ENCODE measurements at places on chromosomes 3 and 15.
A peak's percentile ranks its signal among the peaks of the same experiment; 100 is the strongest.

DNA sequence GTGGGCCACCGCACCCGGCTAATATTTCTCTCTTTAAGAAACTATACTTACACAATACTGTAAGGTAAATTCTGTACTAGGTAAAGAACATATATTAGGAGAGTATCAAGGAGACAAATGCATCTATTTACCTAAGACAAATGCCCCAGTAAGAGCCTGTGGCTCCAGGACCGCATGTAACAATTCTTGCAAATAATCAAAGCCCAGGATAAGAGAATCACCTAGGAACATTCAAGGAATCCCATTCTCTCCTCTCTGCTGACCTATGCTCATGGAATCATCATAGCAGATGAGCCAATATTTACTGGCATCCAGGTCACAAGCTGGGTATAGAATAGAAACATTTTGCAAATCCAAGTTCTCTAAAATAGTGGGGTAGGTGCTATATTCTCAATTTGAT is 347.7 kb downstream of the FOXP1 start:
- no peak for DNase-seq

DNA sequence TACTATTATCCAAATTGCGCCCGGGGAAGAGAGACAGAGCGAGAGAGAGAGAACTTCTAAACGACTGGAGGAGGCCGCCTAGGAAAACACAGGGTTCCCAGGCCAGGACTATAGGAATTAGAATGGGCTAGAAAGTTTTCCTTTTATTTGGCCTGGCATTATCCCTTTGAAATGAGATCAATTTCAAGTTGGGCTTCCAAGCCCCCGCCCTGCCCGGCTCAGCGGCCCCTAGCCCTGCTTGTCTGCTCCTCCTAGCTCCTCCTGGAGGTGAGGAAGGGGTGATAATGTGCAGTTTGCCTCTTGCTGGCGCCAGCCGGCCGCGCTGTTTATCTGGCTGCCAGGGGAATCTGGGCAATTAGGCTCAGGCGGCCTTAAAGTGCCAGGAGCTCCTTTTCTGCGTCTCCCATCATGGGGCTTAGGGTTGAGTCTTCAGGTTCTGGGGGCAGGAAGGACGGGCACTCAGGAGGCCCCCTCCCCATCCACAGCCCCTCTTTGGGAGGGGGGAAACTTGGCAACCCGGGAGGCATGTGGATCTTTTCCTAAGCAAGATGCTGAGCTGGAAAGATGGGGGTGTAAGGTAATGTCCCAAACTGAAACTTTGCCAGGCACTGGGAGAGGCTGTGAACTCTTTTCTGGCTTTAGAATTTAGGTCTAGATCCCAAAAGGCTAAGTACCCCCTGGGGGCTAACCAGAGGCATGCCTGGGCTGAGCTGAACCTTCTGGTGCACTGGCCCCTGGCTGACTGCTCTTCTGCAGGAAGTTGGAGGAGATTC is 5.5 kb downstream of the SMAD6 start:
- DNase-seq: no peak

GRCh38 chr3:121722411-121722810 is 27.1 kb downstream of the GOLGB1 start:
- DNase-seq: no peak

GRCh38 chr3:177589911-177590381 is 392.7 kb upstream of the TBL1XR1 start:
- DNase-seq: no peak

- DNase-seq: no peak
Observed at GRCh38 chr3:30078736-30079135, 527.7 kb upstream of the TGFBR2 start.

- no peak for DNase-seq
Observed at GRCh38 chr15:58546635-58547627, 115.1 kb downstream of the LIPC start.

DNA sequence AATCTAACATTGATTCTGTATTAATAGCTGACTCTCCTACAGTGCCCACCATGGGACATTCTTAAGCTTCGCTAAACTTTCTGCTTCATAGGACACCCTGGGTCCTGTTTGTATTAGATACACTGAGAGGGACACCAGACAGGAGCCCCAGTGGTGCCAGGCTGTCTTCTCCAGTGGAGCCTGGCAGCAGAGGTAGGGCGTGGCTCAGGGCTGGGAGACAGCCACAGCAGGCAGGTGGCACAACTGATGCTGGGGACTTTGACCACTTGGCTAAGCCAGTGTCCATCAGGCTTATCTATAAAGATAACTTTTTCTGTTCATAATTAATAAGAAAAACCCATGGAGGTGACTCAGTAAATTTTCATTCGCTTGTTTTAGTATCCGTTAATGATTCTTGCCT is 21.8 kb downstream of the NIPA1 start:
- no peak for DNase-seq

- no peak for DNase-seq
Observed at GRCh38 chr15:23079766-23080165, 40.4 kb upstream of the TUBGCP5 start.

DNA sequence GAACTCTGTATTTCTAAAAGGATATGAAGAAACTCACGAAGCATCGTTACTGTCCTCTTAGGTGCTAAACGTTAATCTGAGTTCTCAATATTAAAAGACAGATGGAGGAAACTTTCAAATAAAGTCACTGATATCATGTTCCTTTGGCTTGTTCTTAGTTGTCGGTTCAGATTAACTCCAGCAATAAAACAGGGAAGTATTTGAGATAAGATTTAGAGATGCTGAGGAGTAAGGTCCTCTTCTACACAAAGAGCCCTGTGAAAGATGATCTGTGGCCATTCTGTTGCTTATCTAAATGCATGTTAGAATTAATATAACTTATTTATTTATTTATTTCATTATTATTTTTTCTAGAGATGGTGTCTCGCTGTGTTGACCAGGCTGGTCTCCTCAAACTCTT is 19.2 kb downstream of the AKAP13 start:
- no peak for DNase-seq

DNA sequence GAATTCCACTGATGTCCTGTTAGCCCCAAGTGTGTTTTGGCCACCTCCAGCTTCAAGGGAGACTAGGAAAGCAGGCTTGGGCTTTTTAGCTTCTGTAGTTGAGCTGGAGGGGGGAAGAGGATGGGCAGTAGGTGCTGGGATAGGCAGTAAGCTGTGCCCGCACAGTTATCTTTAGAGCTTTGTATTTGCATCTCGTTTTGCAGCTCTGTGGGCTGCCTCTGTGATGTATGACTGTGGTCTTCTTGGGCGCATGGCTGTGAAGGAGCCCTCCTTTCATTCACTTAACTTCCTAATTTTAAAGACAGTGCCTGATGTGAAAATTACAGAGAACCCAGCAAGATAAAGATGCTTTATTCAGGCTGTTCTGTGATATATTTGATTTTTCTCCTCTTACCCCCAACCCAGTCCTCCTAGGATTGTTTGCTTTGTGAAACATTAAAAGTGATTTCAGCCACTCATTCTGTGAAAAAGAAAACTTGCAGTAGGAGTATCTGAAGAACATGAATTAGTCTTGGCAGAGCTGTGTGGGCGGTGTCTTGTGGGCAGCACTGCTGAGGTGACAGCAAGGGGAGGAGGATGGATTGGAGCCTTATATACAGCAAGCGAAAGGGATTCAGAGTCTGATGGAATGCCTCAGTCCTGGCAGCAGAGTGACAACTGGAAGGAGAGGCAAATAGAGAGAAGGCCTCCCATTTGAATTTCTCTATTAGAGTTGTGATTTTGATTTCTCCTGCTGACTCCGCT is 74.3 kb downstream of the LARS2 start:
- DNase-seq: no peak

DNA sequence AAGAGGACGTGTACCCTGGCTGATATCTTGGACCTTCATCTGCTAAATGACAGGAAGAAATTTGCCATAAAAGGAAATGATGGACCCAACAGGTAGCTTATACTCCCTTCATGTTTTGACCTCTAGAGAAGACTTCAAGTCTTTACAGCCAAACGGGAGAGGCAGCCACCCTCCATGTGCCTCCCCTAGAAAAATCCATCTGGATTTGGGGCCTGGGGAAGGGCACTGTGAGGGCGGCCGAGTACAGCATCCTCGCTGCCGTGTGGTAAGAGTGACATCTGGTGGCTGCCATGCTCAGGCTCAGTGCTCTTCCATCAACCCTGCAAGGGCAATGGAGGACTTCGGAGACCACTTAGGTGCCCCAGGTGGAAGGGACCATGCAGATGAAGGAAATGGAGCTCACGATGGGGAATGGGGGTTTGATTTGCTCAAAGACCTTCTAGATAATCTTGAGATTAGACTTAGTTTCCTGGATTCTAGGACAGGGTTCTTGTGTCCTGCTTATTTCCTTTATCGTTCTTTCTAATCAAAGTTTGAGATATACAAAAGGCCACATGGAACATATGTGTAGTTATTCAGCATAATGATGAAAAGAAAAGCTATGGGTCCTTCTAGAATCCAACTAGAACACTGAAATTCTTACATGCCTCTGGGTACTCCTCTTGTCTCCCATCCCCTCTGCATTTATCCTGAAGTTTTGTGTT is 44.4 kb downstream of the AQP9 start:
- DNase-seq: peak; percentile 16

- peak; percentile 17 for DNase-seq
Observed at GRCh38 chr3:13480340-13481318, 523 bp downstream of the HDAC11 start.

DNA sequence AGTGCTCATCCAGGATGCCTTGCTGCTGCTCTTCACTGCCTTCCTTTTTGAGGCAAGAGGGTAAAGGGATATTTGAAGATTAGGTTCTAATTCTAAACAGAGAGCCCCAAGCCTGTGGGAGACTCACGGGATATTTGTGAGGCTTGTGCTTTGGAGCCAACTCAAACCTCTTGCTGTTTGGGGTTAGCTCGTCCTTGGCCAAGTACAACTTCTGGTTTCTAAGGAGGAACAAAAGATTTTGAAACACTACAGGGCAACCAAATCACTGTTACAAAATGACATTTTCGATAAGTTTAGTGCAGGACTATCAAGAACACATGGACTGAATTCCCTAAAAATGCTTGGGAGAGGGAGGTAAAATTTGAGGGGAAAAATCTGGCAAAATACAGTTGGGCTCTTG is 190.2 kb downstream of the RORA start:
- no peak for DNase-seq

DNA sequence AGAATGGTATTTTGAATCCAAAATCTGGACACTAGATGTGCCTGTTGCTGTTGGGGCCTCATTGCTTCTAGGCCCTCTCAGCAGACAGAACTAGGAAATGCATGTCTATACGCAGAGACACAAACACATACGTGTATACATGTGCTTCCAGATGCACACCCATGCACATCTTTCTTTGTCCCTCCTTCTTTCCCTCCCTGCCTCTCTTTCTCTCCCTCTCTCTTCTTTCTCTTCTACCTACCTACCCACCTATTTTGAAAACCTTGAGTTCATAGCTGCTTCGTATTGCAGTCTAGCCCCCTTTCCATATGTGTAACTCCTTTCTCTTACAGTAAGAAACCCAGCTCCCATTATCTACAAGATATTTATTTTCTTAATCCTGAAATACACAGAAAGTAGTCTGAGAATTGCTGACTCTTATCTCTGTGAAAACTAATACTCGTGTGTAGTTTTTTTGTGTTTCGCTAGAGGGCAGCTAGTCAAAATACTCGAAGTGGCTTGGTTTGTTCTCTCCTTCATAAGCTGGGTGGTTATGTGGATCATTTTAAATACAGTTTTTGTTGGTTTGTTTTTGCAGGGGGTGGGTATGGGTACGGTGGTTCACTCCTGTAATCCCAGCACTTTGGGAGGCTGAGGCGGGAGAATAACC is 18.5 kb downstream of the RPL32 start:
- no peak for DNase-seq

DNA sequence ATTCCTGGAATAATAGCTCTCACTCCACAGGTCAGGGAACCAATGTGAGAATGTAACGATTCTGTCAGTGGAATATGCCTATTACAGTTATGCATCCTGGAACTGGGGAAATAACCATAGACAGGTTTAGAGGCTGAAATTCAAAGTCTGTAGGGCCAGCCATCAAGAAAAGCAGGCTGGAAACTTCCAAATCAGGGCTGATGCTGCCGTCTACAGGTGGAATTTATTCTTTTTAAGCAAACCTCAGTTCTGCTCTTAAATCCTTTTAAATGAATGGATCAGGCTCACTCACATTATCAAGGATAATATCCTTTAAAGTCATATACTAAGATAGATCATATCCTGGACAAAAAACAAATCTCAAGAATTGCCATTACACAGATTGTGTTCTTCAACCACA is 699.8 kb downstream of the NR2F2 start:
- no peak for DNase-seq

DNA sequence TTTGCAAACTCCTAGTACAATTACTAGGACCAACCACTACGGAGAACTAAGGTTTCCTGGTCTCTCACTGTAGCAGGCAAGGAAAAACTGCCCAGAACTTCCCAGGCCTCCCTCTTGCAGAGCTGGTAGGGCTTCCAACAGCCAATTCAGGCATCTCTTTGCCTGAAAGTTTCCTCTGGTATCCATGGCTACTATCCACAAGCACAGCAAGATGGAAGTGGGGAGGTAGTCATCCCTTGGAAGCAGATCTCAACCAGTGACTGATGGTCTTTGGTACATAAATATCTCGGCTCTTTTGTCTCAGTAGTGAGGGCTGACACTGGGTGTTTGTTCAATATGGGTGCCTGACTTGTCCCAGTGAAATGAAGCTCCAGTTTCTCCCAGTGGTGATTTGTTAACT is 201.3 kb upstream of the MRPL3 start:
- DNase-seq: no peak

DNA sequence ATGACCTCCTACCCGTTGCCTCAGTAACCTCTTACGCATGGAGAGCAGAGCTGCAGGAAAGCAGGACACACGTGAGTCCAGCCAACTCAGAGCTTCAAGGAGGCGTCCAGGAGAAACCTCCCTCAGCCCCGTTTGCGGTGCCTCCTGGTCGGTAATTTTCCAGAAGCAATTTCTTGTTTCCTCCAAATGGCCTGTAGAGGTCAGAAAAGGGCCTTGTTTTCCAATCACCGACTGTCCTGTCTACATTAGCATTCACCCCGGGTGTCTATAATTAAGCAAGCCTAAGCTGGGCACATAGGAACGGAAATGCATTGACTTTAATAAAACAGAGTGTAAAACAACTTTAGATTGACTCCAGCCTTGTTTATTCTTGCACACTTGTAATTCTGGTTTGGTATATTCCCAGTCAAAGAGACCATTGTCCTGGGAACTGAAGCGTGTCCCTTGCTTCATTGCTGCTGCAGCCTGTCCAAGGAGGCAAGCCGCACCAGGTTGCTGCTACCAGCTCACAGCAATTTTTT is 836.2 kb downstream of the AGBL1 start:
- DNase-seq: no peak

DNA sequence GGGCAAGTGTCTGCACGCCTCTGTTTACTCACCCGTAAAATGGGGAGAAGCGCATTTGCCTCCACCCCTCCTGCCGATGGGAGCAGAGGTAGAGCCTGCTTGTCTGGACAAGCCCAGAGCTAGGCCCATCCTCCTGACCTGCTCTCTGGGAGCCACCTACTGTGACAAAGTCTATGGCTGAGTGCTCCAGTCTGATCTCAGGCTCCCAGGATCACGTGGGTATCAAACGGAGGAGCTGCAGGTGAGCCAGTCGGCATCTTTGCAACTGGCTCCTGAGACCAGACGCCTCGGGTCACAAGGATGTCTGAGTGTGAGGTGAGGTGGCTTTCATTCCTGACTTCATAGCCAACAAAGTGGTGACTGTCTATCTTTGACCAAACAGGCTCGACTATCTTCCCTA is 2.1 kb upstream of the ALDH1A3 start:
- no peak for DNase-seq

- DNase-seq: no peak
Observed at GRCh38 chr3:169389211-169389924, 274.1 kb downstream of the MECOM start.
